ENCODE measurements at places on chromosomes 2 and 18.

- no peak for DNase-seq
Observed at GRCh38 chr18:13446024-13446423, 227.5 kb downstream of the LDLRAD4 start.

- no peak for DNase-seq
Observed at GRCh38 chr2:128556633-128557032, 238.0 kb upstream of the HS6ST1 start.

DNA sequence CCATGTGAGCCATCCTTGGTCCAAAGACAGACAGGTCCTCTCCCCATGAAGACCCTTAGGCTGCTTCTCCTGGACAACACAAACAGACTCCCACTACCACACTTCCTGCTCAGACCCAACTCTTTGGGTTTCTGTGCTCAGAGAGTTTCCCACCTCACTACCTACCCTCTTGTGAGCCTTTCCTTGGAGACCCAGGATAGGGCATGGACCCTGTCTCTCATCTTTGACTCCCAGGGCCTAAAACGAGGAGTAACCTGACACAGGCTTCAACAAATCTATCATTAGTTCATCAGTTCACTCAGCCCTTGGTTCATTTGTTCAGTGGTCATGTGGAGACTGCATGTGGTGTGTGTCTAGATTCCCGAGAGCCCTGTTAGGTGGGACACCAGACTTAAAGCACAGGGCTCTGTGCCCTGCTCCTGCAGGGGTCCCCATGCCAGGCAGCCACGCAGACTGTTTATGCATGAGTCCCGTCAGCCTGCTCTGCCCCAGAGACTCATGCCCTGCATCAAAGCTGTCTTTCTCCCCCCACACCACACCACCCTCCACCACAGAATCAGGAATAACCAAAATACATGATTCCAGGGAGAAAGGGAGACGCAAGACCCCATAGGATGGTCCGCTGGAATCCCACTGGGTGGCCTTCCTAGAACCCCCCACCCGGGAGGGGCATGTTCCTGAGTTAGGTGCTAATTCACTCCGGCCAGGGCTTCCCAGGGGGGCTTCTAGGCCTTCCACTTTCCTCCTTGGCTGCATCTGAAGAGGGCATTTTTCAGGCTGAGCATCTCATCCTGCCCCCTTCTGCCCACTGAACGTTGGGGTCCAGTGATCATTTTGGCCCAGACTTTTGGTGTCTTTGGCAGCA lies 100.2 kb upstream of the TEX51 start:
- DNase-seq: no peak

GRCh38 chr2:19809206-19809605 lies 92.6 kb downstream of the TTC32 start:
- DNase-seq: no peak

DNA sequence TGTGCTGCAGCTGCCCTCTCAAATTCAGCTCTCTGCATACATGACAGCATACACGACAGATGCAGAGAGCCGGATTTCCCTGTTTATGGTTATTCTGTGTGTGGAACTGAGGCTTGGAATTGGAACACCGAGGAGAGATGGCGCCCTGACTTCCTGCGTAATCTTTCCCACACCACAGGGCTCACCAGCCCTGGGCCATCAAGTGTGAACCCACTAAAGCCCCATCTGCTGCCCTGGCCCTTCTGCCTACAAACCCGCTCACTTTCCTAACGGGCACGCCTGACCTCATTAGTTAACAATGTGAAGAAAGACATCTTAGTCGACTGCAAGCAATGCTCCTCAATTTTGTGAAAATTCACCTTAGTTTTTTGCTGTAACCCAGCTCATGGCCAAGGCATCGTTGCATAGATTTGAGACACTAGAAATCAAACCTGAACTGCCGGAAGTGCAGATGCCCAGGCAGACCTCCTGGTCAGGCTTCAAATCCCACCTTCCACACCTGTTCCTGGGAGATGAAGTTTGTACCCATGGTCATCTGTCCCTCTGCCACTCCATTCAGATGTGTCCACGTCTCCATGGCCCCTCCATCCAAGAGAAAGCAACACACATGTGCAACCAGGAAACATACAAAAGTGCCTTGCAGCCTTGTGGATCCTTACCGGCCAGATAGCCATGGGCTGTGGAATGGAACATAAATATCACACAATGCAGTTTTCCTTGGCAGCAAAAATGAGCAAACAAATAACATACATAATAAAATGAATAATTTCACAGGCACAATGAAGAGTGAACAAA lies 5.0 kb upstream of the CIDEA start:
- no peak for DNase-seq

GRCh38 chr2:239745386-239746227 lies 279.5 kb downstream of the NDUFA10 start:
- DNase-seq: no peak

DNA sequence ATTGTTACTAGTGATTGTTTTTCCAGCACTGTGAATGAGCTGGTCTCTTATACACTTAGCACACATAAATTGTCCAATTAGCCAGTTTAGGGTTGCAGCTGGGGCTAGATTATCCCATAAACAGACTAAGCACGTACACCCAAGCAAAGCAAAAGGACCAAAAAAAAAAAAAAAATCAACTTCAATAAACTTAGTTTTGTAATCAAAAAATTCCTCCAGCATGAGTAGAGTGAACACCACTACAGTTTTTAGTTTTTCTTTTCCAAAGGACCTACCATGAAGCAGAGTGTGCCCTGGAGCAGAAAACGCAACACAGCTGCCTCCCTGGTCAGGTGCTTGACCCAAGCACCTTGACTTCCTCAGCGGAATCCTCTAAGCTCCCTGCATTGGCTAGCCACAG lies 249.4 kb upstream of the SLC14A2 start:
- DNase-seq: no peak

DNA sequence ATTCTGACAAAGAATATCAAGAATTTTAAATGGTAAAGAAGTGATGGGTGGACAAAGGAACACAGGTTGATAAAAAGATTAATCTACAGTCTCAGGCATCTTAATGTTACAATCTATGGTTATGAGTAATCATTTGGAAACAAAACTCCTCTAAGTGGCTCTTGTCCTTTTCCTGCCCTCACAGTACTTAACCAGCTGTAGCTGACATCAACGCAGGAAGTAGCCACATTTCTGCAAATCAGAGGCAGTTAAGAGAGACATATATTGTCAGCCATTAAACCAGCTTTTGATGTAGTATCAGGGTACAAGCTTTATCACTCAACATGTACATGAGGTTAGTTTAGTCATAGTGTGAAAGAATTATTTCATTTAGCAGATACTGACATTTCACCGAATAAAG lies 244.6 kb downstream of the NR4A2 start:
- DNase-seq: no peak

- no peak for DNase-seq
Observed at GRCh38 chr2:111072220-111072871, 48.4 kb upstream of the BCL2L11 start.

GRCh38 chr2:217593732-217594131 lies 409.1 kb downstream of the TNS1 start:
- DNase-seq: no peak

DNA sequence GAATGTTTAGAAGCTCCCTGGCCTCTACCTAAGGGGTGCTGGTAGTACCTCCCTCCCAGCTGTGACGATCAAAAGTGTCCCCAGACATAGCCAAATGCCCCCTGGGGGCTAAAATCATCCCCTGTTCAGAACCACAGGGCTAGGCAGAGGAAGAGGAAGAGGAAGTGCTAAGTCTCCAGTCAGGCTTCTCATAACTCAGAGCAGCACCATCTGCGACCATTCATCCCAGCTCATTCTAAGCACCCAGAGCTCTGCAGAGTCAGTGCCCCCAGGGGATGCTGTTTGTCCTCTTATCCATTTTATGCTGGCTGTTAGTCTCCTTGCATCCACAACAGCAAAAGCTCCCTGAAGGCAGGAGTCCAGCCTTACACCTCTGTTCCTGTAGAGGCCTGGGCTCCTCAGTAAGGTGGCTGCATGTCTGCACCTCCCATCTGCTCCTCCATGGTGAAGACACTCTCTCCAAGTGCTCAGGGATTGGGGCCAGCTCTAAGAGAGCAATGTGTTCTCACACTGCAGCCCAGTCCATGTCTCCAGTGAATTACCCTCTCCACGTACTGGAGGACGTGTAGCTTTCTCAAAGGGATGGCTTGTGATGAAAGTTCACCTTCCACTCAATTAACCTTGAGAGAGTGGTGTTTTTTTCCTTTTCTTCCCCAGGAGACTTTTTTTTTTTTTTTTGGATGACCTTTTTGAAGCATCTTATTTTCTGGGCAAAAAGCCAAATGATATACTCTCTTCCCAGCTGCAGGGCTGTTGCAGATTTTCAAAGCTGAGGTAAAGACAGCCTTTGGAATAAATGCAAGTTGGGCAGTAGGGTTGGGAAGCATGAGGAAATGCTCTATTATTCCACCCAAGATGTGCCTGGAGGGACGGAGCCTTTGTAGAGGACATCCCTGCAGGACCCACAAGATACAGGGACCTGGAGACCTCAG lies 158.9 kb upstream of the SLC14A2 start:
- no peak for DNase-seq

DNA sequence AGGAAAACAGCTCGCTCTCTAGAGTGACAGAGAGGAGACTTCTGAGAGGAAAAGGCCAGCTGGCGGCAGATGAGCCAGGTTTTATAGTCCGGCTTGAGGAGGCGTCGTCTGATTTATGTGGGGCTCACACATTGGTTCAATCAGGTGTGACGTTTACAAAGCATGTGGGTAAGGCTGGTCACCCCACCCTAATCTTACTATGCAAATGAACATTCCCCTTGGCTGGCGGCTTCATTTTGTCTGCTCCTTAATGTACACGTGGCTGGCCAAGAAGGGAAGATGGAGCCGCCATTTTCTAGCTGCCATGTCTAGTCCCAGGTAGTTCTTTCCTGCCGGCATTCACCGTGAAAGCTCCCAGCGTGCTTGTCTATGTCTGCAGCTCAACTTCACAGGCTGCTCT lies 299.1 kb upstream of the SPRED2 start:
- DNase-seq: no peak

DNA sequence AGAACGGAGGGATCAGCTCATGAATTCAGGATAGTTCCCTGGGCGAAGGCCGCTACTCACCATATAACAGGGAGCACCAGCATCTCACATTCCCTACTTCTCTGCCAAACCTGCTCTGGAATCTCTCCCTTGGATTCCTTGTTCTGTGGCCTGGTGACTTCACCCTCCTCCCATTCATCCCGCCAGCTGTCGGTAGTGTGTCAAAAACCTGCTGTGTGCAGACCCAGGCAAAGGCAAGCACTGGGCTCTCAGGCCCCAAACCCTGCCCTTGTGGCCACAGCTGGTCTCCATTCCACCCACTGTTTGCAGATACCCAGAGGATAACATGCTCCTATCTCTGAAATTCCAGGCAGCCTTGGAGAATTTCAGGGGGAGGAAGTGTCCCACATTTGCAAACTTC lies 151.6 kb downstream of the CAPN13 start:
- no peak for DNase-seq

- no peak for DNase-seq
Observed at GRCh38 chr2:769771-770170, 92.6 kb upstream of the TMEM18 start.

GRCh38 chr2:20682167-20682920 lies 15.4 kb downstream of the GDF7 start:
- DNase-seq: no peak

DNA sequence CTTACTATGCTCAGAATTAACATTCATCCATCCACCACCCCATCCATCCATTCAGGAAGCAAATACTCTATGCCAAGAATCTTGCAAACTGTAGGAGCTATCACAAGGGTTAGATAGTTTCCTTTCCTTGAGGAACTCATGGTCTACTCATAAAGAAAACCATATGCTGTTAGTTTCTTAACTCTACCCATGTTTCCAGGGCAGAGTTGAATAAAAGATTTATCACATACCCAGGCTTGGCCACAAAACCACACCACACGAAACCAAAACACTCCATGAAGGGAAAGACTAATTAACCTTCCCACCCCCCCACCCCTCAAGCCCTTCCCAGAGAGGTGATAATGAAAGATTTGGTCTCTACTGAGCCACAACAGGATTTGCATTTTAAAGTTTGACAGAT lies 23.7 kb upstream of the MSGN1 start:
- no peak for DNase-seq

DNA sequence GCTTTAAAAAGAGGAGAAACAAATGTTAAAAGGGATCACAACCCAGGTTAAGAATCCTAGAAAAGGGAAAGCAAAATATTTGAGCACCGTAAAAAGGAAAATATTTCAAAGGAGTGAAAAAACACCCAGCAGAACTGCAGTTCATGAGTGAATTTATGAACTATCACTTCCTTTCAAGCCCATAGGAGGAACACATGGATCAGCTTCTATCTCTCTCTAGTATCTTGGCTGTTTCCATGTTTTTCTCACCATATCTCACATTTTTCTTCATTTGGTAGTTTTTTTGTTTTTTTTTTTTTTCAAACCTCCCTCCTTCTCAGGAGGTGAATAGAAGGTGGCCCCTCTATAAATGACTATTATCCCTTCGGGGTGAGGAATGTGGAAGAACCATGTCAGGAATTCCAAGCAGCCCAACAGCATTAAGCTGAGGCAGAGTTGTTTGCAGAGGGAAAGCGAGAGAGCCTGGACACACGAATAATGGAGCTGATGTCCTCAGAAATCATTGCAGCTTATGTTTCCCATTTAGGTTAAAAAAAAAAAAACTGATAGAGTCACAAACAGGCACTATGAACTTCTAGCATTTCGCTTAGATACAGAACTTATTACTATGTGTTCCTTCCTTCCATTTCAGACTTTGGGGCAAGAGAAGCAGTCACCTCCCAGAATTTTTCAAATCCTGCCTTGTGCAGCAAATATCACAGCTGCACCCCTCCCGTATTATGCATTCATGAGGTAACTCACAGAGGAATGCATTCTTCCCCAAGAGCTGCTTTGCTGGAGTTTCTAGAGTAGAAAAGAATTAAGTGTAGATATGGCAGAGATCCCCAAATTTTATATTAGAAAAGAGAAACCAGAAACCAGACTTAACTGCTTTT lies 315.6 kb downstream of the IRS1 start:
- DNase-seq: no peak

- DNase-seq: no peak
Observed at GRCh38 chr2:216485745-216486144, 12.9 kb upstream of the RPL37A start.

DNA sequence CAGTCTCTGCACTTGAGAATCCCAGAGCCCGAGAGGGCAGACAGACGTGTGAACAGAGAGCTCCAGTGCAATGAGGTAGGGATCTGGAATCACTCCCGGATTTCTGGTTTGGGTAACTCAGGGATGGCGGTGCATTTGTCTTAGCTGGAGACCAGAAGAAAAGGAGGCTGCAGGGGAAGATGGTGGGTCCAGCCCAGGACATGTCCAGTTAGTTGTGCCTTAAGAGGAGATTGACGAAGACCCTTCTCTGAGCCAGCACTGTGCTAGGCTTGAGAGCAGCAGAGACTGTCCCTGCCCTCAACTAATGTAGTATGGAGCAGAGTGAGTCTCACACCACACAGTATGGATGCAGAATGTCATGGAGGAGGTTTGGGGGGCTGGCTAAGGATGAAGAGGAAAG lies 150.6 kb upstream of the COPS8 start:
- no peak for DNase-seq

DNA sequence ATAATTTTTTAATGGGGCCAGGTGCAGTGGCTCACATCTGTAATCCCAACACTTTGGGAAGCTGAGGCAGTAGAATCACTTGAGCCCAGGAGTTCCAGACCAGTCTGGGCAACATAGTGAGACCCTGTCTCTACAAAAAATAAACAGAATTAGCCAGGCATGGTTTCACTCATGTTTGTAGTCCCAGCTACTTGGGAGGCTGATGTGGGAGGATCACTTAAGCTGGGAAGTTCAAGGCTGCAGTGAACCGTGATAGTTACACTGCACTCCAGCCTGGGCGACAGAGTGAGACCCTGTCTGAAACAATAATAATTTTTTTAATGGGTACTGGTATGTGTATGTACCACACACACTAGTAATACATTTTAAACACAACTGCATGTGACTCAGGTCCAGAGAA lies 2.4 kb downstream of the ARL6IP6 start:
- DNase-seq: no peak
